NCI-H1417 treated with DMSO at 0.1 percent for 48 hours (cell line): ENCODE measurements at places on chromosomes 1 and 21.

GRCh38 chr1:26580116-26580515 is 50.6 kb downstream of the RPS6KA1 start:
- DNase-seq, result no peak

DNA sequence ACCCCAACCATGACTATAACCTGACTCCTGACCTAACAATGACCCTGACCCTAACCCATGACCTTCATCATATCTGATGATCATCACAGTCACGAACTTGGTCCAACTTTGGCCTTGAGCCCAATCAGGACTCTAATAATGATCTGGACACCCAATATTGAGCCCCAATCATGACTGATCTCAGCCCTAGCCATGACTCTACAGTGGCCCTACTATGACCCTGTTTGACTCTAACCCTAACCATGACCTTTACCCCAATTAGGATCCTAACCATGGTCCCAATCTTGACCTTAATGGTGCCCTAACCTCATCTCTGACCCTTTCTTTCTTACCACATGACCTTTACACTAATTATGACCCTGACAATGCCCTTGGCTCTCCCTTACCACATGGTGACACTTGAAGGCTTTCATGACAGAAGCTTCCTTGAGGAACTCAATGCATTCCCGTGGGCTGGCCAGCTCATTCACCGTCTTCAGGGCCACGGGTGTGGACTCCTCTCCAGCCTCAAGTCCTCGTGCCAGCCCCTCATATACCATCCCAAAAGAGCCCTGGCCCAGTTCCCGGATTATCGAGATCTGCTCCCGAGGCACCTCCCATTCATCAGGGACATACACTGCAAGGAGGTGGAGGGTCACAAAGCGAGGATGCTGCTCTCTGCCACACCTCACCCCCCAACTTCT is 16.2 kb downstream of the INSRR start:
- DNase-seq, result no peak

- DNase-seq, result no peak
These were observed 15.4 kb upstream of the OTUD3 start for GRCh38 chr1:19866758-19867157.

GRCh38 chr21:34836103-34836932 is 167.5 kb downstream of the CLIC6 start:
- no peak for DNase-seq

DNA sequence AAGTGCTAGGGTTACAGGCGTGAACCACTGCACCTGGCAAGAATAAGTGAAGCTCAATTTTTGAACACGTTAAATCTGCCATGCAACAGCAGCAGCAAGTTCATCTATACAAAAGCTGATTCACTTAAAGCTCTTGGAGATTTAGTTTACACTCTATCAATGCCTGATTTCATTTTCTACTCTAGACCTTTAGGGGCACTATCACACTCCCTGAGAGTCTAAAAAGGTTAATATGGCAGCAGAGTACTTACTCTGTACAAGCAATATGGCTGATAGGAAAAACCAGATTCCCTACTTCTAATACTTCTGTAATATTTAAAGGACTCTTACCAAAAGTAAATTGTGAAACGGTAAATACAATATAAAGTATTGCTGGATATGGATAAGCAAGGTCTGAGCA is 4.8 kb downstream of the RBM34 start:
- DNase-seq, result no peak

- DNase-seq, result no peak
These were observed 240.3 kb downstream of the OLFM3 start for GRCh38 chr1:101756411-101756810.

DNA sequence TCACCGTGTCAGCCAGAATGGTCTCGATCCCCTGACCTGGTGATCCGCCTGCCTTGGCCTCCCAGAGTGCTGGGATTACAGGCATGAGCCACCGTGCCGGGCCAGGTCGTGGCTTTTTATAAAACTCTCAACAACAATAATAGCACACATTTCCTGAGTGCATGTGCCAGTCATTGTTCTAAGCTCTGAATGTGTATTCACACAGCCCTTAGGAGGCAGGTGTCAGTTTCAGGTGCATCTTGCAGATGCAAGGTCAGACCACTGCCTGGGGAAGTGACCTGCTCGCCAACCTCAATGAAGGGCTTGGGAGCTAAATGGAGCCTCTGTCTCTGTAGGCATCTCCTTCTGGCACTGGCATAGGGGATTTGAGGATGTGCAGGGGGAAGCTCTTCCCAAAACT is 1.6 kb upstream of the LEFTY2 start:
- no peak for DNase-seq

DNA sequence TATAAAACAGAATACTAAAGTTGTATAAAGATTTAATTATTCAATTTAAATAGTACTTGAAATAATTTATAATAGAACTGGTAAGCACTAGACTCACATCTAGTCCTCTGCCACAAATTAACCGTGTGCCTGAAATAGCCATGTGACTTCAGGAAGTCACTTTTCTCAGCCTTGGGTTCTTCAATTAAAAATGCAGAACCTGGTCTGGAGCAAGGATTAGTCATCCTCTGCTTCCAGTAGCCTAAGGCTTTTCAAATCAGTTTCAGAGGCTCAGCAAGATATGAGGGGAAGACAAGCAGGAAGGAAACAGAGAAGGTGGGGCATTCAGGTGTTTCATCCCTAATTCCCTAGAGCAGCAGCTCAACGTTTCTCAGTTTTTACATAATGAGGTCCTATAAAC is 23.0 kb downstream of the DPH5 start:
- DNase-seq, result no peak

DNA sequence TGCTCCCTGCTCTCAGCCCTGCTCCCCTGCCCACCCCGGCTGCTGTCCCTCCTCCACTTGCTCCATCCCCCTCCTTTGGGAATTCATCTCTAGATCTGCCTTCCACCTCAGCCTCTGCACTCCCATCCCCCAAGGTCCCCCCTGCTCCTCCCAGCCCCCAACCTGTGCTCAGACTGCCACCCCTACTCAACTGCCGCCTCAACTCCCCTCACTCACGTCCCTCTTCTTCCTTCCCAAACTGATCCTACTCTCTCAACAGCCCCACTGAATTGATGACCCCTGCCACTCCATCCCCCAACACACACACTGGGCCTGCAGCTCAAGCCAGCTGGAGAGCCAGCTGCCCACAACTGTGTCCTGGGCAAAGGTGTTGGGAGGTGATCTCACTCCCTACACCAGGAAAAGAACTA is 15.8 kb upstream of the ETV3L start:
- DNase-seq, result no peak

DNA sequence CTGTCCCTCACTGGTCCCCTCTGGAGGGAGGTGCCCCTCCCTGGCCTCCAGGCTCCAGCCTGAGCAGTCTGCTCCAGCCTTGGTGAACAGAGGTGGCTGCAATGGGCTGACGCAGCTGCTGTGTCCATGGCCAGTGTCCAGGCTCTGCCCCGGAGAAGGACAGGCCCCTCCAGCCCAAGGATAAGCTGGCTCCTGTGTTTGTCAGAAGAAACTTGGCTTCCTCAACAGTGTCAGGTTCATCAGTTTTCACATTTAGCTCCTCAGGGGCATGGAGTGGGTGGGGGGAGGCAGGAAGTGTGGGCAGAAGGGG is 402.8 kb downstream of the MATN1 start:
- DNase-seq, result no peak

GRCh38 chr1:23167353-23168078 is 1.1 kb downstream of the LUZP1 start:
- no peak for DNase-seq

DNA sequence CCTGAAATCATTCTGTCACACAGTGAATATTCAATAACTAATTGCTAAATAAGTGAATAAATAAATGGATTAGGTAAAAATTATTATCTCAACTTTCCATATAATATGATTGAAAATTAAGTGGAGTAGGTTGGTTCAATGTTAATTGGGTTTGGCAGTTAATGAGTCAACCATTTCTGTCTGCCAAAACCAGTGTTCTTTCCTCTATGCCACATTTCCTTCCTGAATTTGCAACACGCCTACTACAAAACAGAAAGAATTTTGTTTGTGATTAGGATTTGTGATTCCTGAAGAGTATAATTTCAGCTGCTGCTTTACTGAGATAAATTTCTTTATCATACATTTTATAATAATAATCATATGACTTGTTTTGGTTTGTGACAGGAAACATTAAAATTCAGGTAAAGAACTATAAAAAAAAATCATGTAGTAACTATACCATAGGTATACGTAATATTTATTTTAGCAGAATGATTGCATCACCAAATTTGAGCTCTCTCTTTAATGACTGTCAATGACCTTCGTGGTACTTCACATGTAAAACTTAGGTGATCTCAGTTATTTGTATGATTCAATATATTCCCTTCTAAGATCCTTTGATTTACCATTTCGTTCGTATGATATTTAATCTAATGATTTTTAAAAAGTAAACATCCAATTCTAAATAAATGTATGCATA is 241.3 kb downstream of the KCNT2 start:
- no peak for DNase-seq

DNA sequence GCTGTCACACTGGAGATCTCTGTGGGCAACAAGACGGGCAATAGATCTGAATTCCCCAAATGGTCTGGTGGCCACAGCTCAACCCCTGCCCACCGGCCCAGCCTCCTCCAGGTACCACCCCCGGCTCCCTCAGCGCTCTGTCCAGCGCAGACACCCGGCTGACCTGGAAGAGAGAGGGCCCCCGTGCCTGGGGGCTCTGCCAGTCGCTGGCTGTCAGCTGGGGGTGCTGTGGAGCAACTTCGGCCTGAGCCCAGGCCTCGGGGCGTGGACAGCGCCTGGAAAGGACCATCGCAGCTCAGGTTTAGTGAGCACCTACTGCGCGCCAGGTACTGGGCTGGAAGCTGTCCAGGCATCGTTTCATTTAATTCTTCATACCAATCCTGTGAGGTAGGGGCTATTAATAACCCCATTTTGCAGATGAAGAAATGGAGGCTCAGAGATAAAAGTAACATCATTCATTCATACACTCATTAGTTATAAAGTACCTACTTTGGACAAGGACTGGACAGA is 51.0 kb downstream of the AHDC1 start:
- no peak for DNase-seq

DNA sequence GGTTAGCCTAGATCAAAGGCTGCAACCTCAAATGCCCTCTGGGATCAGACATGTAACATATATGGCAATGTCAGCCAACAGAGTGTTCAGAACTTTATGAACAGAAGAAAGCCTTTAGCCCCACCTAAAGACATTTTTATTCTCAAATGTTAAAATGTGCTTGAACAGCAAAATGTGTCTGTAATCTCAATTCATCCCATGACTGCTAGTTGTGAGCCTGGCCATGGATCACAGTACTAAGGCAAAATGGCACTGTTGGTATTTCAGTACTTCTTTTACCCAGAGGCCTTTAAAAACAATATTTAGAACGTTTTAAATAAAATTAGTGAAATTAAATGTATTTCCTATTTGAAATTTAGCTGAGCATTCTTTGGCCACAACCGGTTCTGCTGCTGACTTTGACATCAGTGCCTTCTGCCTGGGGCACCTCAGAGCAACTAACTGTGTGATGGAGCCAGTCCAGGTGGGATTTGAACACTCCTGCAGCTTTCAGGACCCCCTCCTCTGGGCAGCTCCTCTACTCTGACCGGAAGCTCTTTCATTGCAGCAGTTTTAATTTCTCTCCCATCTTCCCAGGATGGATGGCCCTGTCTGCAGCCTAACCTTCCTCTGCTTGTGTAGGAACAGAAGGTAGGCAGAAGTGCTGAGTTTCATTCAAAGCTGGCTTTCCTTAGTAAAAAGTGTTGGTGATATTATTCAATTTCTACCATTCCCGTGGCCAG is 68.3 kb upstream of the NFIA start:
- DNase-seq, result no peak

- DNase-seq, result no peak
These were observed 1.2 kb upstream of the CD1D start for GRCh38 chr1:158179301-158180041.

- DNase-seq, result no peak
These were observed 1050.1 kb downstream of the PLA2G4A start for GRCh38 chr1:187878883-187879282.

DNA sequence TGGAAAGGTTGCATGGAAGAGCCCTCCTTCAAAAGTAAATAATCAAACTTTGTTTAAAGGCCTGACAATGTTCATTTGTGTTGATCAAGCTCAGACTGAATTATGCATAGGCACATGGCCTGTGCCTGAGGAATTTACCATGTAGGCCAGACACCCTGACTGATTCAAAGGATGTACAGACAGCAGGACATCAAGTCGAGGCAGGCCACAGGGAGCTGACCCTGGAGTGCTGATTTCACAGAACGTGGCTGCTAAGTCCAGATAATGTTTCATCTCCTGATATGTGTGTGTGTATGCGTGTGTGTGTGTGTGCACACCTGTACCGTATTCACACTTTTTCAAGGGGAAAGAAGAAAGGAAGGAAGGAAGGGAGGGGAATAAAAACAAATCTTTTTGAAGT is 34.1 kb downstream of the NAV1 start:
- DNase-seq, result no peak

DNA sequence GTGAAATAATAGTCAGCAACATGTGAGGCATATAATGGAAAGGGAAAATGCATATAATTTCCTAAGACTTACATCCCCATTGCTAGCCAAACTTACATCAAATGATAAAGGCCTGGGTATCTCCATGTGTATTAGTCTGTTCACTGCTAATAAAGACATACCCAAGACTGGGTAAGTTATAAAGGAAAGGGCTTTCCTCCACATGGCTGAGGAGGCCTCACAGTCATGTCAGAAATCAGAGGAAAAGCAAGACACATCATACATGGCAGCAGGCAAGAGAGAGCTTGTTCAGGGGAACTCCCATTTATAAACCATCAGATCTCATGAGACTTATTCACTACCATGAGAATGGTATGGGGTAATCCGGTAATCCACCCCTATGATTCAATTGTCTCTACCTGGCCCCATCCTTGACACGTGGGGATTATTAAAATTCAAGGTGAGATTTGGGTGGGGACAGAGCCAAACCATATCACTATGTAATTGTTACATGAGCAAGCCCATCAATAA is 161.5 kb upstream of the SAMSN1 start:
- no peak for DNase-seq

DNA sequence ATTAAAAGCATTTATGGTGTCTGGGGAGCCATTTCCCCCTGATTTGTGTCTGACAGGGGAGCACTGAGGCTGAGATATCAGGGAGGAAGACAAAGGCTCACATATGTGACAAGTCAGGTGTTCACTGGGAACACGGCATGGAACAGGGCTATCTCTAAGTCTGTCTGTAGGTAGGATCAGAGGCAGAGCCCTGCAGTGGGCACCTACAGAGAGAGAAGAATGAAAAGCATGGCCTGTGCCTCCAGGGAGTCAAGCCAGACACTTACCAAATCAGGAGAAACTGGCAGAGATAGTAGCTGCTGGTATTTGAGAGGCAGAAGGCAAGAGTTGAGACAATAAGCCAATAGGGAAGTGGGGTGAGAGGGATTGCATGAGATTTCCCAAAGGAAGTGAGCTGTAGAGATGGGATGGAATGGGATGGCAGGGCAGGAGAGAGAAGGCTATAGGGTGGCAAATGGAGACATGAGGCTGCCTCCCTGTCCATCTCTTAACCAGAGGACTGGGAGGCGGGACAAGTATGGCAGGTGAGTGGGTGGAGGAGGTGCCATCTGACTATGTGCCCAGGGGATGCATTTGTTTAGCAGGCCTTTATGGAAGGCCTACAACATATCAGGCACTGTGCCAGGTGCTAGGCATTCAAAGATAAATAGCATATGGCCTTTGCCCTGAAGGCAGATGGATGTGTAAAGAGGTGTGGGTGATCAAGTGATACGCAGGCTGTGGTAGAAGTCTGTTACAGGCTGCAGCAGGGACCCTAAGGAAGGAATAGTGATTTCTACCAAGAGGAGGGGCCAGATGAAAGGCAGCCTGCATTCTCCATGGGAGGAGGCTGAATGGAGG is 136.2 kb upstream of the IPO9 start:
- no peak for DNase-seq

- DNase-seq, result no peak
These were observed 53.6 kb downstream of the CHODL start for GRCh38 chr21:18298228-18298627.
